Stimulated activated CD4-positive, alpha-beta T cell treated with anti-CD3 and anti-CD28 coated beads, TNF-alpha, amount 100 ng/mL, for 48 hours (primary cell): ENCODE measurements at places on chromosomes 11 and 22.
A peak's percentile ranks its signal among the peaks of the same experiment; 100 is the strongest.

DNA sequence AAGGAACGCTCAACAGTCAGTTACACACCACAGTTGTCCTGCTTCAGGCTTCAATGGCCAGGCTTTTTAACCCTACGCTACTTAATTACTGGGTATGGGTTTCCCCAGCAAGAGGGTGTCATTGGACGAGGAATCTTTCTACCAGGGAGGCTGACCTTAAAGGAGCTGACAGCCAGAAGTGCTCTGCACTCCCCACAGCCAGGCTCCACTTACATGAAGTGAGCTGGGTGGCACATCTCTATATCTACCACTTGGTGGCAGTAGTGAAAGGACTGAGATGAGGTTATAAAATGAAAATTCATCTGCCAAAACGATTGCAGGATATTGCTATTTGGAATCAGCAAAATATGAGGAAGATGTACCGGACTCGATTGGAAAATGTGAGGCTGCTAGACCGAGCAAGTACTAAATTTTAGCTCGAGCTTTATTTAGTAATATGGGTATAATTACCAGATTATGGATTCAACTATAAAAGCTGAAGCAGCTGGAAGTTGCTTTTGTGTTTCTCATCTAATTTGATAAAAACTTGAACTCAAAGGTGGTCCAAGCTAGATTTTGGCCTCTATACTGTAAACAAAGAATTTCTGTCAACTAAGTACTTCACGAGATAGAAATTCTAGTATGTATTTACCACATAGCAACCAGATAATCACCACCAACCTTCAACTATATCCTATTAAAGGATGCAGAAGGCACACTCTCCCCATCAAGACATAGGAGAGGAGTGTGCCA, 53.9 kb upstream of the CEP126 start:
- no peak for DNase-seq

DNA sequence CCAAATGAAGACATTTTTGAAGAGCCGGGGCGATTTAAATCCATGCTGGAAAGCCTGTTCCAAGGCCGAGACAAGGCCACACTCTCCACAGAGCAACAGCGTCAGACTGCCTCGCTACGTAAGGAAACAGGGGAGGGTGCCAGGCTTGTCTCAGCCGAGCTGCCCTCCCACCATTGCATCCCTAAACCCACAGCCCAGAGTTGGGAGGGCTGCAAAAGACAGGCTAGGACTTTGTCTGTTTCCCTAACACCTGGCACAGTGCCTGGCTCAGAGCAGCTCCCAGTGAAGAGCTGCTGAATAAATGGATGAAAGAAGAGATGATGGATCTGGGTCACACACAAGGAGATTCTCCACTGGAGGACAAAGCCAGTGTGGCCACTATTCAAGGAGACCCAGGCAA, 51.3 kb upstream of the SCUBE2 start:
- no peak for DNase-seq

DNA sequence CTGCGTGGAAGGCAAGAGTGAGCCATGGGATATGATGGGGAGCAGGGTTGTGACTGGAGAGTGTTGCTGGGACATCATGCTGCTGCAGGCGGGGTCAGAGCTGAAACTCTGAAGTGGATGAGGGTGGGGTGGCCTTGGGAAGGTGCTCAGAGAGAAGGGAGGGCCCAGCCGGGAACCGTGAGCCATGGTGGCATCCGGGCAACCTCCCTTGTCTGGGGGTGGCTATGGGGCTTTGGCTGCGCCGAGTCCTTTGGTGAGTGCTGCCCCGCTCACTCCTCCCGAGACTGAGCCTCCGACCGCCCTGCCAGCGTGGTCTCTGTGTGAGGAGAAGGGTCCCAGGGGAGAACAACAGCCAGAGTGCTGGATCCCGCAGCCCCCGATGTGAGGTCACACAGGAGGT, 632.0 kb downstream of the BRD1 start:
- no peak for DNase-seq

GRCh38 chr11:122981388-122982264, at the start of gene BSX:
TSS of gene BSX (minus strand) at chr11:122981834. CDS start at chr11:122981671, 163 bp downstream.
- peak; percentile 17 for DNase-seq

DNA sequence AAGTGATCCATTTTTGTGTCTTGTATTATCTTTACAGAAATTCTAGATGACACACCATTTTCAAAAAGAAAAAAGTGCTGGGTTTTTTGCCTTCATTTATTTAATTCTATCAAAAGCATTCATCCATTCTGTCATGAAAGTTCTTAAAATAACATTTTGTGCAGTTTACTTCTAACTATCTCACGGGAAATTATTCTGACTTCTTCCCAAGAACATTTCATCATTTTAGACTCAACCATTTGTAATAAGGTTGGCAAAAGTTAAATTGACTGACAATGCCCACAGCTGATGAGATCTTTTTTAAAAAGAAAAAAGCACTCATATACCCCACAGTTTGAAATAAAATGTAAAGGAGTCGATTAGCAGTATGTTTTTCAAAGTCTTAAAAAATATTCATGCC, 68.5 kb downstream of the SBF2 start:
- DNase-seq, result no peak
